ENCODE measurements at places on chromosomes 16 and 17. TPM values are rescaled to one million over a fixed set of nuclear protein-coding genes. Genes with fewer than 3 reads are reported as not detected.

DNA sequence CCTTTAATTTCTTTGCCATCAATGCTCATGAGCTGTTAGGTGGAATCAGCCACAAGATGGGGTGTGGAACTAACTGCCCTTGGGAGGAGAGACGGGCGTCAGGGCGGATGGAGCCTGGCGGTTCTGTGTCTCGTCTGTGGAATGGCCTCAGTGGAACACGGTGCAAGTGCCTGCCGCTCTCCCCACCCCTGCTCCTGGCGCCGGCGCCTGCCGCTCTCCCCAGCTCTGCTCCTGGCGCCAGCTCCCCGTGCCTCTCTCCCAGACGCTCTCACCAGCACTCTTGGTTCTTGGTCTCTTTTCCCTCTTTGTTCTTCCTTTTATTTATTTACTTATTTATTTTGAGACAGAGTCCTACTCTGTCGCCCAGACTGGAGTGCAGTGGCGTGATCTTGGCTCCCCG lies 13.2 kb upstream of the RPL13 start:
- H3K27ac ChIP-seq: no peak overlapping the region
- H3K27me3 ChIP-seq: no peaks in the 10 kb centered on the region
- H3K36me3 ChIP-seq: peaks cover 2% of the 10 kb centered on the region
- no peak for DNase-seq
- H3K4me3 ChIP-seq: no peak overlapping the region
- H3K4me1 ChIP-seq: no peaks in the 10 kb centered on the region

GRCh38 chr17:45170280-45170930 lies 8.7 kb downstream of the HEXIM2 start:
- peaks cover 45% of the 10 kb centered on the region for H3K4me1 ChIP-seq
- H3K36me3 ChIP-seq: 0 out of 2 replicates have a peak, but pooled peaks cover 6% of the 10 kb centered on the region
- DNase-seq: no peak

- no peak overlapping the region for H3K4me3 ChIP-seq
- H3K27ac ChIP-seq: peak overlapping the region; percentile 94
- DNase-seq: peak; percentile 93
- peaks cover 28% of the 10 kb centered on the region for H3K4me1 ChIP-seq
- H3K36me3 ChIP-seq: no peaks in the 10 kb centered on the region
- H3K27me3 ChIP-seq: no peaks in the 10 kb centered on the region
Measured at GRCh38 chr16:69513180-69513966, 52.4 kb upstream of the NFAT5 start.

DNA sequence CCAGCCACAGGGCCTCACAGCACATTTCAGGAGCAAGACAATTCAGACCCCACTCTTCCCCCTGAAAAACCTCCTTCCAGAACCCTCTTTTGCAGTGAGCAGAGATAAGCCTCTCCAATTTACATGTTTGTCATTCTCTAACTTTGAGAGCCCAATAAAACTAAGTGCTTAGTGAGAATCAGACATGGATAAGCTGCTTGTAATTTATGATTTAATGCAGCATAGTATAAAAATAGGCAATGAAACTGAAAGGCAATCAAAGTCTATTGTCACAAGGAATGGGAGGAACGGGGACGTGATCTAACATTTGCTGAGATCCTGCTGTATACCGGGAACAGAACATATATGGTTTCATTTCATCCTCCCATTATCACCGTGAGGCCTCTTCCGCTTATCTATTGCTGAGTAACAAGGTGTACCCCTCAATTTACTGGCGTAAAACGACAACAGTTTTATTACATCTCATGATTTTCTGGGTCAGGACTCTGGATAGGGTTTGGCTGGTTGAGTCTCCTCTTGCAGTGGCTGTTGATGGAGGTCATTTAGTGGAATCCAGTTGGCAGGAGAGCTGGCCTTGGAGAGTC lies 597.4 kb downstream of the MAF start:
- H3K27me3 ChIP-seq: no peaks in the 10 kb centered on the region
- no peak for DNase-seq
- H3K36me3 ChIP-seq: no peaks in the 10 kb centered on the region

DNA sequence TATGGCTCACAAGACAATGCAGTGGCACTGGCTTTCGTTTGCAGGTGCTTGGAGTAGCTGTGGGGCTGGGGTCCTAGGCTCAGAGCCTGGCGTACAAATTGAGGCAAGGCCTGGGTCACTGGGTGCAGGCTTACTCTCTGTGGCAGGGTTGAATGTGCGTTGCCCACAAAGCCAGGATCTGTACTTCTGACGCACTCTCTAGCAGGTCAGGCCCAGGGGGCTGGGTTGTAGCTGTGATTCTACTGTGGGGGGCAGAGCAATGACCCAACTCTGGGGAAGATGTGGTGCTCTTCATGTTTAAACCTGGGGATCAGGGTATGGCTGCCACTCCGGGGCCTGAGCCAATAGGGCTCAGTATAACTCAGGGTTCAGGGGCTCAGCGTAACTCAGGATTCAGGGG lies 6.4 kb upstream of the PRSS21 start:
- no peaks in the 10 kb centered on the region for H3K36me3 ChIP-seq
- H3K27me3 ChIP-seq: no peaks in the 10 kb centered on the region
- no peaks in the 10 kb centered on the region for H3K4me1 ChIP-seq
- no peak for DNase-seq

DNA sequence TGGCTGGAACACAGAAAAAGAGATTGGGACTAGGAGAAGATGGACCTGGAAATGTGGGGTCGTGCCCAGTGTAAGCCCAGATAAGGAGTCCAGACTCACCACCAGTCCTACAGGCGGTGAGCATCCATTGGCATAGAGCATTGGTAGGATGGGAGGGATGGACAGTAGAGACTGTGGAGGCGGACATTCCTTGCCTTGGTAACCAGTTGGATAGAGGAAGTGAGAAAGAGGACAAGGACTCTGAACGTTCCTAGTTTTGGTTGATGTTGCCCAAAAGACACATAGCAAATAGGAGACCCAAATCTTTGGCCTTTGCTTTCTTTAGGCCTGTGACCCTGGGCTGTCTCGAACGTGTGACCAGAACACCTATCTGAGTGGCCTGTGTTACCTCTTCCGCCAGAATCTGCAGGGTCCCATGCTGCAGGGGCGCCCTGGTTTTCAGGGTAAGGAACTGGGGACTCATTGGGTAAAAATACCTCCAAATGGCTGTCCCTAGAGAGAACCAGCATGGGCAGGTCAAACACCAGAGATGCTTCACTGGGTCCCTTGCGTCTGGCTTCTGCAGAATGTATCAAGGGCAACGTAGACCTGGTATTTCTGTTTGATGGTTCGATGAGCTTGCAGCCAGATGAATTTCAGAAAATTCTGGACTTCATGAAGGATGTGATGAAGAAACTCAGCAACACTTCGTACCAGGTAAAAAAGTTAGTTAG lies 6.4 kb downstream of the ITGAL start:
- H3K4me3 ChIP-seq: no peak overlapping the region
- H3K4me1 ChIP-seq: no peaks in the 10 kb centered on the region
- H3K27me3 ChIP-seq: no peaks in the 10 kb centered on the region
- no peak for DNase-seq

GRCh38 chr17:67879662-67880061 lies 54.4 kb downstream of the BPTF start:
- peaks cover 13% of the 10 kb centered on the region for H3K36me3 ChIP-seq
- no peaks in the 10 kb centered on the region for H3K27me3 ChIP-seq

DNA sequence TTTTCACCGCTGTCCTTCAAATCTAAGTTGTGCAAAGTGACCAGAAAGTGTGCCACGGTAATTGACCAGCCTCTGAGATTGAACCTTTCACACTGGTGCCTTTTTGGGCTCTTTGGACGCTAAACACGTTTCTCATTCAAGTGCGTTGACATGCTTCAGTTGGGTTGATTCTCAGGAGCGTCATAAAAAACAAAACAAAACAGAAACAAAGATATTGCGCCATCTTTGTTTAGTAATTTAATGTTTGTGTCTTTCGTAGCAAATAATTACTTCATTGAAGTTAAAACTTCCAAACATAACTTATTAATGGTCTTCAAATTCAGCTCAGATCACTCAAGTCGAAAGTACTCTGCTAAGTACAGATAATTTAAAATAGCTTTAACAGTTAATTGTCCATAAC lies 80.2 kb downstream of the OR1D5 start:
- H3K27ac ChIP-seq: no peak overlapping the region
- no peaks in the 10 kb centered on the region for H3K4me1 ChIP-seq

- no peaks in the 10 kb centered on the region for H3K27me3 ChIP-seq
- DNase-seq: no peak
Measured at GRCh38 chr17:82106688-82107305, 8.8 kb upstream of the FASN start.

- H3K27ac ChIP-seq: no peak overlapping the region
- DNase-seq: no peak
- H3K36me3 ChIP-seq: peaks cover 7% of the 10 kb centered on the region
- no peak overlapping the region for H3K4me3 ChIP-seq
Measured at GRCh38 chr17:61815863-61816503, 47.3 kb downstream of the BRIP1 start.

- H3K36me3 ChIP-seq: peaks cover 94% of the 10 kb centered on the region
- no peaks in the 10 kb centered on the region for H3K27me3 ChIP-seq
- H3K4me1 ChIP-seq: no peaks in the 10 kb centered on the region
Measured at GRCh38 chr17:50079334-50080095, 15.6 kb upstream of the PDK2 start.

DNA sequence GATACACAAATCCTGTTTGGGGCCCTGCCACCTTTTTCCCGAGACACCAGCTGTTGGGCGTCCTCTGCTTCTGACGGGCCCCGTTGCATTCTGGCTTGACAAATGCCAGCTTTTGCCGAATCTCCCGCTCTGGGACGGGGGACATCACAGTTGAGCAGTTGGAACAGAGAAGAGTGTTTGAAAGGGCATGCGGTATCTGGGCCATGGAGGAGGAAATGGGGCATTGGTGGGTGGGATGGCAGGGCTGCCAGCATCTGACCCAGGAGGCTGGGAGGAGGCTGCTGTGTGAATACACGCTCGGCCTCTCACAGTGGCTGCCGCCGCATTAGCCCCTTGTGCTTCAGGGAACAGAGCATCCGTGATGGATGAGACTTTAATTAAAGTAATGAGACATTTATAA lies 184.3 kb upstream of the TNRC6C start:
- H3K27me3 ChIP-seq: peaks cover 24% of the 10 kb centered on the region
- H3K4me3 ChIP-seq: no peak overlapping the region
- H3K36me3 ChIP-seq: no peaks in the 10 kb centered on the region
- DNase-seq: no peak

DNA sequence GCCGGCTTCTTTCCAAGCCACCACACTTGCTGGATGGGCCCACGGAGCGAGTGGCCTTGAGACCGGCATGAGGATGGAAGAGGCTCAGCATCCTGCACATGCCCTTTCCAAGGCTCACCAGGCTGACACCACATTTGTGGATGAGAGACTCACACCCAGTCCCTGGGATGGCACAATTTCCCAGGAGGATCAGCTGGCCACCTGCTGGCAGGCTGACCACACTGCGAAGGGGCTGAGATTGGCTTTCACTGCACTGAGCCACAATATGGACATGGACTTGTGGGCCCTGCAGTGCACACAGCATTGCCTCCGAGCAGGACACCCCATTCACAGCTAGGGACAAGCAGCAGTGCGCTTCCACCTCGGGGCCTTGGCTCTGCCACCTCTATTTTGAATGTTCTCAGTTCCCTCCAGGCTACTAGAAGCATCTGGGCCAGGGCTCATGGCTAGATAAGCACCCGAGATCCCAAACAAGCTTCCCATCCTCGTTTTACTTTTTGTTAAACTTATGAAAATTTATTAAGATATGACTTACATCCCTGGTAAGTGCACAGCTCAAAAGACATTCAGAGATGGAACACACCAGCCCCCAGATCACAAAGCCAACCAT lies 25.3 kb upstream of the KSR1 start:
- peak; percentile 57 for DNase-seq
- H3K27ac ChIP-seq: no peak overlapping the region
- no peaks in the 10 kb centered on the region for H3K27me3 ChIP-seq

DNA sequence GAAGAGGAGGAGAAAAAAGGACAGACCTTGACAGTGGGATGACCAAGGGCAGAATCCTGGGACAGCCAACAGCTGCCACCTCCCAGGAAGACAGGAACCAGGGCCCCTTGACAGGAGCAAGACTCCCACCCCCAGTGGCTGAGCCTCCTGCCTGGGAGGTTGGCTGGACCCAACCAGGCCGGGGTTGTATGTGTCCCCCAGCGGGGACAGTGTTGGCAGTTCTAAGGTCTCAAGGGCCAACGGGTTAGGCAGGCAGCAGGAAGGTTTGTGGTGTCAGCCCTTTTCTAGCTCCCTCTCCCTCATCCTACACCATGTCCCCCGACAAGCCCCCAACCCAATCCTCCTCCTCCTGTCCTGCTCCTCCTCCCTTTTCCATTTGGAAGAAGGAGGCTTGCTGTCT lies 126.2 kb downstream of the MRM1 start:
- no peak overlapping the region for H3K4me3 ChIP-seq
- H3K4me1 ChIP-seq: no peaks in the 10 kb centered on the region
- H3K36me3 ChIP-seq: no peaks in the 10 kb centered on the region

DNA sequence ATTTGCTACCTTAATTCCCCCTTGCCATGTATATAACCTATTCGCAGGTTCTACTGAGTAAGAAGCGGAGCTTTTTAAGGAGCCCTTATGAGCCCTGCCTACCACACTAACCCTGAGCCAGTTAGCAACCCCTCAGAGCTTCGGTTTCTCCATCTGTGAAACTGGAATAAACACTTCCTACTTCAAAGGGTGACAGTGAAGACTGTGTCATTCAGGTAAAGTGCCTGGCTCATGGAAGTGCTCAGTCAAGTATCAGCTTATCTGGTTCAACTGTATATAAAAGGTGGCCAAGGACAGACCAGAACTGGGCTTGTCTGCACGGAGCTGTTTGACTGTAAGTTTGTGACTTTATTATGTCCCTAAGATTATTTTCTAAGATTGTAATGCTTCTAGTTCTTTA lies 31.0 kb downstream of the TXNDC11 start:
- H3K27me3 ChIP-seq: no peaks in the 10 kb centered on the region
- no peak overlapping the region for H3K4me3 ChIP-seq
- H3K27ac ChIP-seq: no peak overlapping the region
- H3K36me3 ChIP-seq: no peaks in the 10 kb centered on the region
- H3K4me1 ChIP-seq: peaks cover 9% of the 10 kb centered on the region

- no peak for DNase-seq
- peak overlapping the region; percentile 88 for H3K4me3 ChIP-seq
- no peaks in the 10 kb centered on the region for H3K27me3 ChIP-seq
- H3K36me3 ChIP-seq: no peaks in the 10 kb centered on the region
Measured at GRCh38 chr17:18225642-18226283, 328 bp downstream of the LLGL1 start.

DNA sequence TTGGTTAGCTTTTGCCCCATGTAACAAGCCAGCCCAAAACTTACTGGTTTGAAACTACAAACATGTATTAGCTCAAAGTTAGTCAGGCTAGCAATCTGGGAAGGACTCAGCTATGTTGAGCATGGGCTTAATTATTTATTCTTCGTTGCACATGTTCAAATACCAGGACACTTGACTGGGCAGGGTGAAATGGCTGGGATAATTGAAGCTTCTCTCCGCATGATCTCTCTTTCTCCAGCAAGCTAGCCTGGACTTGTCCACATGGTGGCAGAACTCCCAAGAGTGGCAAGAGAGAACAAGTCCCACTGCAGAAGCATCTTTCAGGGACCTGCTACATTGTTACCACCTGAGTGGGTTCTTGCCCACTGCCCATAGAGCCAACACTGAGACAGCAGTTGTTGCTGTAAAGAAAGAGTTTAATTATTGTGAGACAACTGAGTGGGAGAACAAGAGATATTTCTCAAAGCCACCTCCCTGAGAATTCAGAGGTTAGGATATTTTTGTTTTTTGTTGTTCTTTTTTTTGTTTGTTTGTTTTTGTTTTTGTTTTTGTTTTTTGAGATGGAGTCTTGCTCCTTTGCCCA lies 16.8 kb upstream of the ATF7IP2 start:
- no peak for DNase-seq
- H3K36me3 ChIP-seq: no peaks in the 10 kb centered on the region
- no peaks in the 10 kb centered on the region for H3K4me1 ChIP-seq
- no peaks in the 10 kb centered on the region for H3K27me3 ChIP-seq
- H3K4me3 ChIP-seq: no peak overlapping the region

The ACSM3 gene
- total RNA-seq: 4.0 TPM

The PIK3R5 gene
- total RNA-seq: not detected

The PYY gene
- total RNA-seq: not detected

The SLC6A4 gene
- not detected for total RNA-seq

All from PC-3 (cell line).